Hindlimb muscle (tissue), 1 donor: ENCODE measurements at places on chromosomes 12 and 14.

DNA sequence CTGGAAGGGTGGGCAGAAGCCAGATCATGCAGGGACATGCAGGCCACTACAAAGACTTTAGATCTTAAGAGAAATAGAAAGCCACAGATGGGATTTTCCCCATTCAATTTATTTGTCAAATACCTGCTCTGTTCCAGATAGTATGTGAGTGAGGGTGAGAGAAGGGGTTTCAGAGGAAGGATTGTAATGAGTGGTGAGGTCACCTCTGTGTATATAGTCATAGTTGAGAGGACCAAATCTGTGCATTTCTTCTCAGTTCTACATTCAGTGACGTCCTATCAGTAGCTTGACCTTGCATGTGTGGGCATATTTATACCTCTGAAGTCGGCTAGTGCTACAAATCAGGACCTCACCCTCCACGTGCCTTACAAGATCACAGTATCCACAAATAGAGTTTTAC, 31.2 kb upstream of the RBM19 start:
- DNase-seq, result no peak

- DNase-seq, result no peak
Observed at GRCh38 chr14:103696070-103696402, 19.2 kb downstream of the XRCC3 start.

GRCh38 chr12:18992336-18992735, 137.2 kb upstream of the PLEKHA5 start:
- no peak for DNase-seq

- DNase-seq, result peak; percentile 44
Observed at GRCh38 chr14:44830371-44830770, 131.4 kb downstream of the KLHL28 start.
